Neural crest cell (in vitro differentiated cells): ENCODE measurements at places on chromosomes 7 and 10. TPM values are rescaled to one million over a fixed set of nuclear protein-coding genes. Genes with fewer than 3 reads are reported as not detected.
A peak's percentile ranks its signal among the peaks of the same experiment; 100 is the strongest.

DNA sequence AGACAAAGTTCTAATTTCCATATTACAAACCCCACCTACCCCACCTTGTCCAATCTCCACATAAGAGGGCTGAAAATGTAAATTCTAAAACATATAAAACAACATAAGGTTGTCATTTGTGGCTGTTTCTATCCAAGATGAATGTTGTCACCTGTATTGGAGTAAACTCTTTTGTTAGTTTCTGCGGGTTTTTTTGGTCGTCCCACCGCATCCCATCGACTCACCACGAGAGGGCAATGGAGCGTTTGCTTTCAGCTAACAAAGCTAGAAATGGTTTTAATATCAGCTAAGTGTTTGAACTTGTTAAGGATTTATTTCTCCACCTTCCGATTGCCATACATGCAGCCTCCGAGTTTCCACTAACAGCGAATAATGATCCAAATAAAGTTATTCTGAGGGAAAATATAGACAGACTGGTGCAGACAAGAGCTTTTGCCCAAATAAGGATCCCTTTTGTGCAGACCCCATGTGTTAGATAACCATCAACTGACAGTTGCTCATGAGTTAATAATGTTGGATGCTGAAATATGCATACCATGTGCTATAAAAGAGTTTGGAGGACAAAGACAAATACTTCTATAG is 137.2 kb downstream of the ARID5B start:
- peak overlapping the region; percentile 59 for H3K4me3 ChIP-seq
- no peaks in the 10 kb centered on the region for H3K27me3 ChIP-seq
- H3K36me3 ChIP-seq = no peaks in the 10 kb centered on the region
- H3K27ac ChIP-seq = peak overlapping the region; percentile 10

DNA sequence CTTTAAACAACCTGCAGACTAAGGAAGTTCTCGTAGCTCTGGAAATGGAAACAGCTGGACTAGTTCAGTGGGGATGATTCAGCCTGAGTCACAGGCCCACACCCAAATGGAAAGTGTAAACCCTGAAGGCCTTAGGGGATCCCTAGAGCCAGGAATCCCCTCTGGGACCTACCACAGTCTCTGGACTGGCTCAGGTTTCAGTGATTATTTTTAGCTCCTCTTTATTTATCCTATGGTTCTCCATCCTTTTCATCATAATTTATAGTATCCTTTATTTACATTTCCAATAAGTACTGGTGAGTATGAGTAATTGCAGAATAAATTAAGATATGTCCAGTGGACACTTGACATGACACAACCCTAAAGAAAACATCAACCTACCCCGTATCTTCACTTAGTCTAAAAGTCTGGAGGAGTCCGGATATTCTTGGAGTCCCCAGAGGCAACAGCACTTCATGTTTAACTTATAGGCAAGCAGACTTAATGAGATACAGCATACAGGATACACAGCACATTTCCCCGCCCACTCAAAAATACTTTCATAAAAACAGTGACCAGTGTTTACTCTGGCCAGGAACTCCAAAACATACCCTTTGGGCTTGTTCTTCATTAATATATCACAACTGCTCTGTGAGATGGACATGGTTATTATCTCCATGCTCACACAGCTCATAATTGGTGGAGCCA is 28.4 kb upstream of the SEMA3E start:
- no peak overlapping the region for H3K27ac ChIP-seq
- DNase-seq = no peak
- no peaks in the 10 kb centered on the region for H3K36me3 ChIP-seq
- peaks cover 8% of the 10 kb centered on the region for H3K4me1 ChIP-seq

- H3K4me1 ChIP-seq = peaks cover 15% of the 10 kb centered on the region
- H3K4me3 ChIP-seq = no peak overlapping the region
- H3K27me3 ChIP-seq = no peaks in the 10 kb centered on the region
- no peaks in the 10 kb centered on the region for H3K36me3 ChIP-seq
- peak overlapping the region; percentile 3 for H3K27ac ChIP-seq
These were observed 192.7 kb downstream of the FGFR2 start for GRCh38 chr10:121405549-121405948.

TMEM184A gene
- total RNA-seq = not detected in 2 replicates
